ENCODE measurements at places on chromosomes 1 and 21.
A peak's percentile ranks its signal among the peaks of the same experiment; 100 is the strongest.

DNA sequence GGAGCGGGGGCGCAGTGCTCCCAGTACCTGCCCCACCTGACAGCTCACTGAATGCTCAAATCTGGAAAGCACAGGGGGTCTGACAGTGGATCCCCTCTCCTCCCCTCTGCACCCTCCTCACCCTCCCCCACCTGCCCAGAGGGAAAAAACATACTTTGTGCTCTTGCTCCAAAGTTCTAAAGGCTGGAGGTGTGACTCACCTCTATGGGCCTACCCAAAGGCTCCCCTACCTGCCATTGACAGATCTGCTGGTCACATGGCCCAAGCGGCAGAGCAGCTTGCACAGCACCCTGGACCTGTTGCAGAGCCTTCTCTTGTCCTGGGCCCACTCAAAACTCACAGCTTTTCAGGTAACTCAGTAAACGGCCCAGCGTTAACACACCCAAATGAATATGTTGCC, 55.7 kb downstream of the ADSS2 start:
- no peak for ATAC-seq

DNA sequence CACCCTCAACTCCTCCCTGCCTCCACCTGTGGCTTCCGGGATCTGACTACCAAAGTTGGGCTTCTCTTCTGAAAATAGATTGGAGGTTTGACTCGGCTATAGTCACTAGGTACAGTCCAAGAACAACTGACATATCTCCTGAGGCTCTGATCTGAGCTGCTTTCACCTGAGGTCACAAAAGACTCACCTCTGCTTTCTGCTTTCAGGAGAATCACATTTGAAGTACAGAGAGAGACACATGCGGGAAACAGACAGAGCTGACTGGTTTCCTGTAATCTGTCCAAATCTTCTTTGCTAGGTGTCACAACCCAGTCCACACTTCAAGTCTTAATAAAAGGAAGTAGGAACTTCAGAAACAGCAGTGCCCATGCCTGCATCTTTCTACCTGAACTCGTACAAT, 245.4 kb upstream of the CHRM3 start:
- no peak for ATAC-seq

GRCh38 chr1:92577261-92577895, 90.7 kb upstream of the GFI1 start:
- ATAC-seq: no peak

- no peak for ATAC-seq
These were observed 106.6 kb downstream of the NR5A2 start for GRCh38 chr1:200134116-200134515.

DNA sequence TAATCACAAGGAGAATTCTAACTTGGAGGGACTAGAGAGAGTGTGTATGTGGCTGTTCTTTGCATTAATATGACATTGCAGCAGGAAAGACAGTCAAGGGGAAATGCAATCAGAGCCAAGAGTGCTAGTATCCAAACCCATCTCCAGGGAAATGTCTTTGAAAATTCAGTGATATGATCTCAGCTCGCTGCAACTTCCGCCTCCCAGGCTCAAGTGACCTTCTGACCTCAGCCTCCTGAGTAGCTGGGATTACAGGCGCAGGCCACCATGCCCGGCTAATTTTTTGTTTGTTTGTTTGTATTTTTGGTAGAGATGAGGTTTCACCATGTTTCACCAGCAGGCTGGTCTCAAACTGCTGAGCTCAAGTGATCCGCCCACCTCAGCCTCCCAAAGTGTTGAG, 16.3 kb downstream of the VASH2 start:
- ATAC-seq: no peak

DNA sequence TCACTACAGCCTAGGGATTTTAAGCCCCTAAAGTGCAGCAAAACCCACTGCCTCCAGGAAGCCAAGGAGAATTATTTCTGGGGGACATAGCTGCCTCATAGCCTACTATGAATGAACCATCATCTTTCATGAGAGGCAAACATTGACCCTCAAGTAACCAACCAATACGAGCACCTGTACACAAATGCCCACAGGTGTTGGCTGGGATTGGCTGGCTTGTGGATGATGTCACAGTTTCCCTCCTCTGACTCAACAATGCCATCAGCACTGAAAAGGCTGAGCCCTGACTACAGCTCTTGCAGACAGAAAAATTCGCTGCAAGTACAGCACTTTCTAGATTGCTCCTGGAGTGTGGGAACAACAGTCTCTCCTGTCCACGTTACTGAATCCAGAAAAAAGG, at the start of gene HMGB4:
HMGB4 (plus strand) TSS at position 301 of the 400 bp plus-strand sequence. CDS start 113 bp downstream, outside the sequence.
- no peak for ATAC-seq

GRCh38 chr1:209652121-209652735, at the start of gene LAMB3:
Gene LAMB3, minus strand, starts transcription at chr1:209652425. Its CDS starts 1,481 bp downstream, at chr1:209650944.
- ATAC-seq: peak; percentile 70

DNA sequence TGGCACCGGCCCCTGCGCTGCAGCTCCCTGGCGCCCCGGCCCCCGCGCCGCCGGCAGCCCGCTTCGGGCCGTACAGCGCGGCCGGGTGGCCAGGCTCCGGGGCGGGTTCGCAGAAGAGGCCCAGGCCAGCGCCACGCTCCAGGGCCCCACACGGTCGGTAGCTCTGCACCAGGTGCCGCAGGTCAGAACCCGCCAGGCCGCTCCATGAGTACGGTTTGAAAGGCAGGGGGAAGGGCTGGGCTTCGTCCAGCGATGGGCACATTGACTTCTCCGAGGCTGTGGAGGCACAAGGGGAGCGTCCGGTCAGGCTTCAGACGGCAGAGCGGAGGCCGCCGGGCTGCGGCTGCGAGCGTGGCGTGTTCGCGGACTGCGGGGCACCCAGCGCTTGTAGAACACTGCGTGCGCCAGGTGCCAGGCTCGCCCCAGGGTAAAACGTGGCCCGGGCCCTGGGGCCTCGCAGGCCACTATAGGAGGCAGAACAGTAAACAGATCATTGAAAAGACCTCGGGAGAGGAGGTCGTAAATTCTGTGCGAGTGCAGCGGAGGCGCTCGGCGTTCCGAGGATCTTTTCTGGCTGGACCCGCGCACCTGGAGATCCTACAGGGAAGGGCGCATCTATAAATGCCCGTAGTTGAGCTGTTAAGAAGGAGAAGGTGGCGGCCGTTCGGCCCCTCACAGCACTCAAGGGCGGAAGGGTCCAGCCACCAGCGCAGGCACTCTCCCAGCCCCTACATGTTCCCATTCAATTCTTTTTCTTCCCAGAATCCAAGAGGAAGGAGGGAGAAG, 5.7 kb downstream of the GFI1 start:
- peak; percentile 63 for ATAC-seq

- ATAC-seq: peak; percentile 73
These were observed 378.0 kb upstream of the PRMT6 start for GRCh38 chr1:106678279-106679050.

GRCh38 chr1:209869291-209870149, 41.7 kb downstream of the UTP25 start:
- ATAC-seq: no peak

GRCh38 chr1:88742531-88742930, 58.5 kb downstream of the PKN2 start:
- ATAC-seq: no peak

- no peak for ATAC-seq
These were observed 24.6 kb downstream of the SORT1 start for GRCh38 chr1:109373126-109373525.

DNA sequence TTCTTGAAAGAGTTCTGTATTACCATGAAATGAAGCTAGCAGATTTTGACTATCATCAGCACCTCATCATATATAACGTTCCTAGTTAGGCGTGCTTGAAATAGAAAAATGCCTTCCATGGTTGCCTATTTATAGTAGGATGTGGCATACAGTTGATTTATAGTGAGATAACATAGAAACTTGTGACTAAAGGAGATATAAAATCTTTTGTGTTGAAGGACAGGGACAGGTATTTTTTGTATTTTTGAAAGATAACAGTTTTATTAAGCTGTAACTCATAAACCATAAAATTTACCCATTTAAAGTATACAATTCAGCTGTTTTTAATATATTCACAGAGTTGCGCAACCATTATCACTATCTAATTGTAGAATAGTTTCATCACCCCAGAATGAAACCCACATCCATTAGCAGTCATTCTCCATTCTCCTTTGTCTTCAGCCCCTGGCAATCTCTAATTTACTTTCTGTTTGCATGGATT, 19.3 kb downstream of the SPEN start:
- no peak for ATAC-seq

- ATAC-seq: no peak
These were observed 35.1 kb downstream of the CLEC20A start for GRCh38 chr1:178461701-178462100.

DNA sequence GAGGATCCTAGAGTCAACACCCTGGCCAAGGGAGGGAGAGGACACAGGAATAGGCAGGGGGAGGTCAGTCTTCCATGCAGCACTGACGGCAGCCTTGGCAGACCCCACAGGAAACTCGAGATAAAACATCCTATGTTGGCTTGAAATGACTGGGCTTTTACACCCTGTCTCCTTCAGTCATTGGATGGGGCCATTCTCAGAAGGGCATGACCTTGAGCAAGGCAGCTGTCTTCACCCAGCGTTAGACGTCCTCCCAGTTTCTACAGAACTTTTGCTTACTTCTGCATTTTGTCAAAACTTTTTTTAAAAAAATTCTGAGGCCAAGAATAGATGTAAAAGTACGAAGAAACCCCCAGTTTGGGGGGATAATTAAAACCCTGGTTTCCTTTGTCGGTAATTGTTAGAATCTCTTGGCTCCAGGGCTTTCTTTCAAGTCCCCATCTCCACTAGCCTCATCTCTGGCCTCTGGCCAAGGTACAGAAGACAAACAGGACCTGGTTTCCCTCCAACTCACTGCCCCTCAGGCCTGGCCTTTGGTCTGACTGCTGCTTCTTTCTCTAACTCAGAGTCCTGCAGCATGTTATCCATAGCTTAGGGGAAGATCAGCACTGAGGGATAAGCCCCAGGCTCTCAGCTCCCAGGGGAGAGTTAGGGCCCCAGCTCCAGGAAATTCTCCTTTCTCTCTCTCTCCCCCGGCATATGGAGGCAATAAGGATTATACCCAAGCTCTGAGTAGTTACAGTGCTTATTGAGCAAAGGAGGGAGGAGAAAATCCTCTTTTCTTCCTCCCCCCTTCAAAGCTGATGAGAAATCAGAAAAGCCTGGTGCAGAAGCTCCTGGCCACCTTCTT, 51.6 kb upstream of the KCND3 start:
- ATAC-seq: no peak

- peak; percentile 96 for ATAC-seq
These were observed 7.1 kb upstream of the TMEM61 start for GRCh38 chr1:54973205-54973921.

GRCh38 chr1:9449110-9449627, 90.1 kb upstream of the SLC25A33 start:
- ATAC-seq: no peak

DNA sequence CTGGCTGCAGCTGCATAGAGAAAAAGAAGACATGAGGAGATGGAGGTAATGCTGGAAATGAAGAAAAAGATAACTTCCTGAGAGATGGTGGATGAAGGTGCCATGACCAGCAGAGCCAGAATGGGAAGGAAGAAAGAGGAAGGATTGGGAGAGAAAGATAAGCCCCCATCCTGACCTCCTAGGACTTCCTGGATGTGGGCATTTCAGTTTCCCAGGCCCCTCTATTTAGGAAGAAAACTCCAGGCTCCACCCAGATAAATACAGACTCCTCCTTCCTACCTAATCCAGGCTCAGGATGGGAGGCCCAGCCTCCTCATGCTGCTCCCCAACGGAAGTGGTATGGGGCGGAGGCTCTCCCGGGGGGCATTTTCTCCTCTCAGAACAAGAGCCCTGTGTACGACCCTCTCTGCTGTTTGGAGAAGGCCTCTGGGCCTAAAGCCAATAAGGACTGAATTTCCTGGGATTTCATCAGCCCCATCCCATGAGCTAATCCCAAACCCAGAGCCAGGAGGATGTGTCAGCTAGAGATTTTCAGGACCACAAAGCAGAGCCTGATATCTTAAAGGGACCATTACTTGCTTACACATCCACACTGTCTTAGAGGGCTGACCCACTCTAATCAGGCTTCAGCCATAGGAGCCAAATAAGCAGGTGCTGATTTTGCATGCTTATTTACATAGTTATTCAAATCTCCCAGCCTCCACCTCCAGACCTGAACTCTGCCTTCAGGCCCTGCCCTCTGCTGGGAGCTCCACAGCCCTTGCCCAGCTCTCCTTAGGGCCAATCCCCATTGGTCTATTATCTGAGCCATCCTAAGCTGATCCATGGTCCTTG, 5.1 kb upstream of the ARHGEF2 start:
- peak; percentile 85 for ATAC-seq

GRCh38 chr1:200488375-200489165, 78.7 kb upstream of the ZNF281 start:
- peak; percentile 75 for ATAC-seq

- no peak for ATAC-seq
These were observed 5.1 kb upstream of the MYBPH start for GRCh38 chr1:203180611-203181330.

- ATAC-seq: no peak
These were observed 175.4 kb upstream of the COA6 start for GRCh38 chr1:234197839-234198238.

- no peak for ATAC-seq
These were observed 3.3 kb upstream of the B4GALT3 start for GRCh38 chr1:161180639-161181038.

Data from motor neuron (in vitro differentiated cells).